ENCODE measurements at places on chromosomes 3 and 15.

DNA sequence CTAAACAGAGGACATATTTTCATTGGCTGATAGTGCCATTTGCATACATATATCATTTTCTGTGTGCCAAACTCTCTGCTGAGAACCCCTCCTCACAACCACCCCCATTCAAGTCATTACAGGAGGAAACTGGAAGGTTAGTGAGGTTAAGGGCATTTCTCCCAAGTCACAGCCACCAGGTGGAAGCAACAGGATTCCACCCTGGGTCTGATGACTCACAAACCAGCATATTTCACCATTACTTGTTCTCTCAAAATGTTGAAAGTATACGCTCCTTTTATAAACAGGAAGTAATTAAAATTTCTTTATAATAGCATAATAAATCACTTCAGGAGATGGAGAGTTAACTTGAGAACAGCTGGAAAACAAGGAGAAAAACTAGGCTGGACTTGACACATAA is 398.6 kb upstream of the WNT5A start:
- no peak for DNase-seq

DNA sequence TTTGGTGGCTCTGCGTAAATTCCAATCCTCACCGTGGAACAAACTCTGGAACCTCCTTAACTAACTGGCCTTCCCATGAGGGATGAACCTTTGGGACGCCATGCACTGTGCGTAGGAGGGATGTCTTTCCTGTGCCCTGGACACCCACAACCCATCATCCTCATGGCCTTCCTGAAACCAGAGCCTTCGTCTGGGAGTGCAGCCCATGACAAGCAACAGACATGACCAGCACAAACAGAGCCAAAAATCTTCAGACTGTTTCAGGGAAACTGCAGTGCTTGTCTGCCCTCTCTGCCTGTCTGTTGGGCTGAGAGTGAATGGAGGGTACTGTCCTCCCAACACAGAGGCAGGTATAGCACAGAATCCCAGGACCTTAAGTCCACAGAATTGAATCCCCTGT is 61.1 kb upstream of the BOC start:
- no peak for DNase-seq

GRCh38 chr15:75578173-75578947 is 755 bp downstream of the PTPN9 start:
- DNase-seq = peak; percentile 27

- no peak for DNase-seq
These were observed 47.9 kb downstream of the SEMA3G start for GRCh38 chr3:52396907-52397591.

DNA sequence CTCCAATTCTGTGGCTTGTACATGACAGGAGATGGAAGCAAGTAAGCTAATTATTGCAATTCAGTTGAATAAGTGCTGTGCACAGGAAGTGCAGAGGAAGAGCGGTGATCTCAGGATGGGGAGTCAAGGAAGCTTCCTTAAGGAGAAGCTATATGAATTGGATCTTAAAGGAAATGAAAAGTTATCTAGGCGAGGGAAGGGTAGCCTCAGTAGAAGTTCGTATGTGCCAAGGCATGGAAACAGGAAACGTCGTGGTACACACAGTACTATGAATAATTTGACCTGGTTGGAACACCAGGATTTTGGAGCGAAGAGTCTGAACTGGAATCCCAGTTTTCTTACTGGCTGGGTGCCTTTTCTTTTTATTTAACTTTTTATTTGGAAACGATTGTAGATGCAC is 39.3 kb downstream of the ST6GAL1 start:
- no peak for DNase-seq

GRCh38 chr15:77225088-77225487 is 154.2 kb upstream of the TSPAN3 start:
- no peak for DNase-seq

- no peak for DNase-seq
These were observed 71.4 kb downstream of the TFDP2 start for GRCh38 chr3:142077859-142078500.
